ENCODE measurements at places on chromosomes 5 and 9.
A peak's percentile ranks its signal among the peaks of the same experiment; 100 is the strongest.

DNA sequence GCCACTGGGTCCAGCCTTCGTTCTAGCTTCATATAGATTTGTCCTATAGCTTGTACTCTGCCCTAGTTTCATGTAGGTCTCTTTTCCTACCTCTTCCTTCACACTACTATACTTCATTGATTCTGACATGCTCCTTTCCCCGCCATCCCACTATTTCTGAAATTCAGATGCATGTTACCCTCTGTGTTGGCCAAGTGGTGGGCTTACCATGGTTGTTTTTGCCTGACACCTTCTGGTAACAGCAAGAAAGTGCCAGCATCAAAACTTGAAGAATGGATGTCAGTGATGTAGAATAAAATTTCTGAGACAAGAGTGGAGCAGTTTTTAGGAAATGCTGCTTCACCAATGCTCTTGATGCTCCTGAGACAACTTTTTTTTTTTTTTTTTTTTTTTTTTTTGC is 19.5 kb upstream of the SERINC5 start:
- DNase-seq, result peak; percentile 59

DNA sequence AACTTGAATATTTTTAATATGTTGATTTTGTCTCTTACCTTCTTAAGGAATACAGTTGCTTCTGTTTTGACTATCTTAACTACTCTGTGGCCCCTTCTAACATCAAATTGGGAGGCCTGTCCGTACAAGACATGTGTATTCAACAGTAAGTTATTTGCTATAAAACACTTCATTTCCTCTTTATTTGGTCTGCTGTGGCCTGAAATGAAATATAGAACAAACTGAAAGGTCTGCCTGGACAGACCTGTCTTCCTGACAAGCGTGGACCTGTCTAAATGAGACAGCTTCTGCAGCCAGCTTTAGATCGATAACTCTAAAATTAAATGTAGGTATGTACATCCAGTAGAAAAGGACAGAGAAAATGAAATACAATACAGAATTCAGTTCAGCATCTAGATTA is 2.2 kb upstream of the LPAR1 start:
- no peak for DNase-seq

GRCh38 chr5:141636413-141637122 is at the start of the genes HDAC3 and RELL2:
Gene HDAC3 (minus strand): TSS chr5:141636849. CDS start chr5:141636790, 59 bp downstream.
Gene RELL2 (plus strand): TSS chr5:141636997. CDS start chr5:141638226, 1,229 bp downstream.
- peak; percentile 88 for DNase-seq

DNA sequence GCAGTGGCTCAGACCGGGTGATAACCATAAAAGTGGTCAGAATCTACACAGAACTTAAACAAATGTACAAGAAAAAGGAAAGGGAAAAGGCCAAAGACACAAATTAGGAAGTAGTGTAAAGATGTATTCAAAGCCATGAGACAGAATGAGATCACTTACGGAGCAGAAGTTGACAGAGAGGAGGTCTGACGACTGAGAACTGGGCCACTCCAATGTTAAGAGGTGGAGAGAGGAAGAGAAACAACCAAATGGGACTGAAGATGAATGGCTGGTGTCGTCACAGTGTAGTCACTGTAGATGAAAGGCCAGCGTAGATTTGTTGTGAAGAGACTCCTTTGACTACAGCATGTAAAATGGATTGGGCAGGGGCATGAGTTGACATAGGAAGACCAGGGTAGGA is 114.4 kb downstream of the DROSHA start:
- no peak for DNase-seq

GRCh38 chr5:17378346-17378997 is 119.6 kb upstream of the TAF11L2 start:
- DNase-seq, result peak; percentile 64

DNA sequence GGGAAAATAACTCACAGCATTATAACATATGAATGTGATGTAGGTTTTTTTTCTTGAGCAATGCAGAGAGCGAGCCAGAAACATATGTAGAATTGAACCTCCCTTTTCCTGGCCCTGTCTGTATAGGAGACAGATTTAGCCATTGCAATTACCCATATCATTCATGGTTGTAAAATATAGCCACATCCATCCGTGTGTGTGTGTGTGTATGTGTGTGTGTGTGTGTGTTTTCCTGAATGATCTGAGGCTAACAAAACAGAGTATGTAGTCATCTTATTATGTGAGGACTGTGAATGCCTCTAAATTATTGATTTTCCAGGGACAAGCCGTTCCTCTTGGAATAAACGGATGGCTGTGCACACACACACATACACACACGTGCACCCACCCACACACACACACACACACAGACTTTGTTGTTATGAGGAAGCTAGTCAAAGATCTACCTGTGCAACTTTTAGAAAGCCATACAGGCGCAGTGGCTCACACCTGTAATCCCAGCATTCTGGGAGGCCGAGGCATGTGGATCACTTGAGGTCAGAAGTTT is 11.7 kb upstream of the DENND1A start:
- DNase-seq, result no peak

DNA sequence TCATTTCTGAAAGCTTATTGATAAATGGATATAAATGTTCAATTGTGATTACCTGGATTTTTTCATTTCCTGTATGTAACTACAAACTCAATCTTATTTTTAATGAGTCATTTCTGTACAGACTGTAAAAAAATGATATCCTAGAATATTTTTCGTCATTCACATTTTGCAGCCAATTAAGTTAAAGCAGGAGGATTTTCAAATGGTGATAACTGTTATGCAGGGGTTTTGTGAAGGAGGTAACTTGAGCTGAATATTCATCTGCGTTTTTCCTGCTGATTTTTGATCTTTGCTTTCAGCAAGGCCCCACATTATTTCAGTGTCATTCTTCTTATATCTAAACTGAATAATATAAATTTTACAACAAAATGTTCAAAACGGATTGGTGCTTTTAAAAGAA is 74.1 kb downstream of the SLF1 start:
- peak; percentile 5 for DNase-seq

- no peak for DNase-seq
Measured at GRCh38 chr5:231661-232060, 13.5 kb downstream of the SDHA start.

DNA sequence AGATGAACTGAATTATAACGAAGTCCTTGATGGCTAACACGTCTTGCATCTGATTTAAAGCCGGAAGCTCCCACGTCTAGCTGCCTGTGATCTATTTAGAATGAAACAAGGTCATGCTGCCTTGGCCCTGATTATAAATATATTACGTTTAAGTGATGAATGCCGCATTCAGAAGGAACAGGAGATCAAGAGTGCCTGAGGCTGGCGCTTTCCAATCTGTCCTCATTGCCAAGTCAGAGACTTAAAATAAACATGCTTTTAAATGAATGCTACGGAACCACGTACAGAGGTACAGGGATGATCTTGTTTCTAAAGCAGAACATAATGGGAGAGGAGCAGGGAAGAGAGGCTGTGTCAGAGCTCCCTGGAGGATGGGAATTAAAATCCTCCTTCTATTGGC is 292.8 kb downstream of the TLE1 start:
- DNase-seq, result no peak

DNA sequence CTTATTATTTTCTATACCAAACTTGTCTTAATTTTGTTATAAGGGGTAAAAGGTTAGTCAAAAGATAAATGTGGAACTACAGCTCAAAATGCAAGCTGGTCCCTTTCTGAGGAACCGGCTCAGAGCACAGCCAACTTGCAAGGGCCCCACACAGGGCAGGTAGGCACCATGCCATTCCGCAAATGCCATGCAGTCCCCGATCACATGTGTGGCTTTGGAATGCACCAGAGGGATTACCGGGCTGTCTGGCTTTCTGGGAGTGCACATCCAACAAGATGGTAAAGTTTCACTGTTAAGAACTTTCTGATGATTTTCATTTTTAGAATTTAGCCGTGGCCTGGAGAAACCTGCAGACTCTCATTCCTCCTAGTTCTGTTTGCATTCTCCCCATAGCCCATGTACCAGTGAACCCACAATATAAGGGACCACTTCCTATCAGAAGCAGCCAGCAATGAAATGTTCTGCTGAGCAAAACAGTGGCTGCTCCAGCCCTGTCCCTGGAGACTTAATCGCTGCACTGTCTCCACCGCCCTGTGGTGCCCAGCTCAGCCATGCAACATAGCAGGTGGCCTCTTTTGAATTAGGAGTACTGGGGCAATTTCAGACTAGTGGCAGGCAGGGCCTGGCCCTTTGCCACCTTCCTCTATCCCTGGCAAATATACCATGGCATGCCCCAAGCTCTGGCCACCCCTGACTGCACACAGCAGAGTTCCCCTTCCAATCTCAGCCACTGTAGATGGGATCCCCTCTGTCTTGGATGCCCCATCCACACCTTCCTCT is 11.4 kb downstream of the SHB start:
- DNase-seq, result no peak

- DNase-seq, result no peak
Measured at GRCh38 chr5:94751460-94751859, 133.0 kb downstream of the SLF1 start.

DNA sequence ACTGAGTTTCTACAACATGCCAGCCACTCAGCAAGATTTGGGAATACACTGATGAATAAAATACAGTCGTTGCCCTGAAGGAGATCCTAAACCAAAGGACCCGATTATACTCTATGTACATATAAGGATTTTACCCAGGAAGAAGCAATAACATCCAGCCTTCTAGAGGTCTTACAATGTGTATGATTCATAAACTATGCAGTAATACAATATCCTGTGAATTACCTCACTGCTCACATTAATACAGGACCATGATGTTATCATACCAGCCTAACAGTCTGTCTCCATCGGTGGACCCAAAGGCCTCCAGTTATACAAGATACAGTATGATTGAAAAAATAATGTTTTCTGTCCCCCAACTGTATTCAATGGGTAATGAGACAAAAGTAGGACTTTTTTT is 310.5 kb upstream of the TRPM3 start:
- DNase-seq, result no peak

DNA sequence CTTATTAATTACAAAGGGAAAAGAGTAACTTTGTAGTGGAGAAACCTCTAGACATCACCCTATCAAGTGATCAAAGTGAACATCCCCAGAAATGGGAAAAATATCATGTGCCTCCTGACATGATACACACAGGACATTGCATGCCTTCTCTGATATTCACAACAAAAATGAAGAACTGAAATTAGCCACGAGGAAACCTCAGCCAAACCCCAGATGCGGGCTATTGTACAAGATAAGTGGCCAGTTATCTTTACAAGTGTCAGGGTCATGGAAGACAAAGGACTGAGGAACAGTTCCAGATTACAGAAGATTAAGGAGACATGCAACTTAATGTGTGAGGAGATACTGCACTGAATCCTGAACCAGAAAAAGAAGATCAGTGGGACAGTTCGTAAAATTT is 23.8 kb upstream of the NPM1 start:
- no peak for DNase-seq

DNA sequence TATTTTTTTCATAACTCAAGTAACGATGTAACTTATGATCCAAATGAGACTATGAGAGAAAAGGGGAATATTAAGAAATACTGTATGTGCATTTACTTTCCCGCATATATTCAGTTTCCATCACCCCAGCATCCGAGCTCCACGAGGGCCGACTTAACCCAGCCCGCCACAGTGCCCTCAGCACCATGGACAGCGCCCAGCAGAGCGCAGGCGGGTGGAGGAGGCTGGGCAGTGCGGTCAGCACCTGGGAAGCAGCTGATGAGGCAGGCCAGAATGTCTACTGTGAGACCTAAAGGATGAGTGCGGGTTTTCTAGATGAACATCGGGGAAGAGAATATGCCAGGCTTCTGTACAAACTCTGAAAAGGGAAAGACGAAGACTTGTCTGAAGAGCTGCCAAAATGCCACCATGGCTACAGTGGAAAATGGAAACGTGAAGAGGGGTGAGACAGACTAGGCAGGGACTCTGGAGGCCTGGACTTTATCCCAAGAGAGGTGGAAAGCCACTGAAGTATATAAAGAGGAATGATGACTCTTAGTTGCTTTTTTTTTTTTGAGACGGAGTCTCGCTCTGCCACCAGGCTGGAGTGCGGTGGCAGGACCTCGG is 34.5 kb upstream of the MED27 start:
- DNase-seq, result peak; percentile 69

DNA sequence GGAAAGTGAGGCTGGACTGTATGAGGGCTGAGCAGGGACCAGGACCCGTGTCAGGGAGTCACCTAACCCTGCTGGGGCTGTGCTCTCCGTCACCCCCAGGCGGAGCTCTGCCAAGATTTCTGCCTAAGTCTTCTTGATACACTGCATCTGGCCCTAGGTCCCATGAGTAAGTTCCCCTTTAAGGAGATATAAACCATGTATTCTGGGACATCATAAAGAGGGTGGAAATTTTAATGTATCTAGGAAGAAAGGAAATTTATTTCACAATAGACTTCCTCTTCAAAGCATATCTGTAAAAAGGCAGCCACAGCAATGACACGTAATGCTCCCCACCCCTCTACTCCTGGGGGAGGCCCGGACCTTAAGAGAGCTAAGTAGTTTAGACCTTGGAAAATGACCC is 183.4 kb downstream of the FBXL7 start:
- DNase-seq, result peak; percentile 67

DNA sequence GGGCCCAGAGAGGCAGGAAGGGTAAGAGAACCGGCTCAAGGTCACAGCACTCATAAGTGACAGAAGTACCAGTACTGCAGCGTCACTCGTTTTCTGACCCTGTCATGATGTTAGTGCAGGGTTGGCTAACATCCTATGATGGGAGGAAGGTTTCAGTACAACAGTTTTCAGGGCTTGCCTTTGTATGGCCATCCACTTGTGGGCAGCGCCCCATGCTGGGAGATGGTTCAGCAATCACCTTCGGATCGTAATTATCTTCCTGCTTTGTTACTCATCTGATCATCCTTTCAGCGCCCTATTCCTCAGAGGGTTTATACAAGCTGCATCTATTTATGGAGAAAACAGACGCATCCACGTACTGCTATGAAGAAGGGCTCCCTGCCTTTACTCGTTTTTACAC is 2.4 kb downstream of the MAP1B start:
- peak; percentile 39 for DNase-seq

GRCh38 chr9:101586651-101587050 is 8.1 kb downstream of the PPP3R2 start:
- no peak for DNase-seq

- no peak for DNase-seq
Measured at GRCh38 chr5:127421471-127421870, 96.0 kb upstream of the PRRC1 start.

GRCh38 chr9:132948482-132949050 is 4.2 kb upstream of the TSC1 start:
- DNase-seq, result no peak

DNA sequence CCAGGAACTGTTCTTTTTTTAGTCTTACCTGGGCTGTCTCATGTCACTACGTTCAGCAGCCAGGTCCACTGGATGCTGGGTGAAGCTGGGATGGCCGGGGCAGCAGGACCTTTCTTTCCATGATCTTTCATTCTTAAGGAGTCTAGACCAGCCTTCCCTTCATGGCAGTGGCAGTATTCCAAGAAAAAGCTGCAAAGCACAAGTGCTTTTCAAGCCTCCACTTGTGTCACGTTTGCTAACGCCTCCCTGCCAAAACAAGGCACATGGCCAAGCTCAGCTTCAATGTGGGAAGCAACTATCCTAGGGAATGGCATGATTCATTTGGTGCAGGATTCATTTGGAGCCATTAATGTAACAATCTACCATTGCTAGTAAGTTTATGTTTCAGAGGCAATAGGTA is 94.8 kb downstream of the RCL1 start:
- peak; percentile 81 for DNase-seq

- no peak for DNase-seq
Measured at GRCh38 chr9:30534455-30534854, 1850.0 kb upstream of the ACO1 start.

GRCh38 chr9:123669346-123669745 is 260.6 kb downstream of the DENND1A start:
- DNase-seq, result no peak

- DNase-seq, result no peak
Measured at GRCh38 chr5:2686321-2687124, 65.0 kb downstream of the IRX2 start.

All from cardiac fibroblast (primary cell).